ENCODE measurements at places on chromosomes 11 and 22.

- no peak for DNase-seq
These were observed 11.6 kb downstream of the SREBF2 start for GRCh38 chr22:41844513-41844912.

DNA sequence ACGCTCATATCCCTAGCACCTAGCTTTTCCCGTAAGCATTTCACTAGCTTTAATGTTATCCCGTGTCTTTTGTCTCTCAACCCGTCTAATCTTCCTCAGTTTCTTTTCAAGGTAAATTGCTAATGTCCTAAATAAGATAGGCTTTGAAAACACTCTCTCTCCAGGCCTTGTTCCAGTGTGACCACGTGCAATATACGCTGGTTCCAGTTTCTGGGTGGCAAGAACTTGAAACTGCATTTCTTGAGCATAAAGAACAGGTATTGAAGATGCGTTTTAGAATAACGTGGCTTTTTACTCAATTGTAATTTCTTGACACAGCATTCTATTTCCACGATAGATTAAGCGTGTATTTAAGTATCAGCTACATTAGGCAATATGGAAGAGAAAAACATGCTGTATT is 1.1 kb downstream of the CDC45 start:
- DNase-seq, result no peak

GRCh38 chr22:23698094-23698493 is 7.3 kb downstream of the RGL4 start:
- no peak for DNase-seq

GRCh38 chr22:22058633-22059290 is 76.2 kb upstream of the TOP3B start:
- DNase-seq, result no peak

GRCh38 chr11:86138958-86139357 is 70.1 kb upstream of the PICALM start:
- DNase-seq, result no peak

GRCh38 chr11:44011797-44012196 is 36.0 kb upstream of the ACCSL start:
- DNase-seq, result no peak

- no peak for DNase-seq
These were observed 24.2 kb downstream of the C22orf31 start for GRCh38 chr22:29037340-29037932.

GRCh38 chr11:114280696-114281095 is 15.5 kb upstream of the NNMT start:
- DNase-seq, result no peak

- DNase-seq, result peak; percentile 23
These were observed 31.7 kb upstream of the ABCC8 start for GRCh38 chr11:17508306-17508705.

GRCh38 chr11:112113539-112114457 is 27.1 kb downstream of the SDHD start:
- no peak for DNase-seq

GRCh38 chr11:123551079-123551478 is 103.3 kb downstream of the SCN3B start:
- DNase-seq, result no peak

DNA sequence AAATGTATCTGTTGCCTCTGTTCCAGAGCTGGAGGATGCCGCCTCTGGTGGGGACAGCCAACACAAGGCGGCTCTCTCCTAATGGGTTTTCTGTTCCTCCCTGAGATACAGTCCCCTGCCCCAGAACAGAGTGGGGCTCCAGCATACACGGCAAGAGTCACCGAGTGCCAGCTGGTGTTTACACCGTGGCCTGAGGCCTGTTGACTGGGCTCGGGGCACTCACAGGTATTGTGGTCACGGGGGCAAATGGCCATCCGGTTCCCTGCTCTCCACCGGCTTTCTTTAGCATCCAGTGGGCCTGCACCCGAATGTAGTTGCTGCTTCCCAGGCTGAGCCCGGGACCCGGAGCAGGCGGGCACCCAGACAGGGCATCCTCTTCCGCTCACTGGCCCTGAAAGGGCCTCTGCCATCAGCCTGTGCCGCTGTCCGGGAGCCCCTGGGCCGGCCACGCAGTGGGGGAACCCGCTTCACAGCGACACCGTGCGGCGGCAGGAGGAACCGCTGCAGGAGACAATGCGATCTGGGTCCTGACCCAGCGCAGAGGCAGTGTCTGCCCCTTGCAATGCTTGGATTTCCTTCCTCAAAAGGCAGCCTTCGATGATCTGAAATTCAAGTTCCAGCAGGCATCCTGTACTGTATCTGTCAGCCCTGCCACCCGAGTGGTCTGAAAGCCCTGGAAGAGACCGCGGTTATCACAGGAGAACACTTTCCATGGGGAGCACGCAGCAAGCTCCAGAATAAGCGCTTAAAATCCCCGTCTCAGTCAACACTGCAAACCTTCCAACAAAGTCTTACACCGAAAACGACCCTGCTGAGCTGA is 859 bp upstream of the KRTAP5-5 start:
- DNase-seq, result no peak

GRCh38 chr11:124327775-124328174 is 7.8 kb upstream of the OR8D2 start:
- no peak for DNase-seq

- DNase-seq, result no peak
These were observed 132.1 kb upstream of the TTC12 start for GRCh38 chr11:113182288-113182687.

- no peak for DNase-seq
These were observed 63.1 kb downstream of the PIWIL4 start for GRCh38 chr11:94630221-94630620.

GRCh38 chr22:46250783-46251125 is 661 bp upstream of the CDPF1 start:
- no peak for DNase-seq

DNA sequence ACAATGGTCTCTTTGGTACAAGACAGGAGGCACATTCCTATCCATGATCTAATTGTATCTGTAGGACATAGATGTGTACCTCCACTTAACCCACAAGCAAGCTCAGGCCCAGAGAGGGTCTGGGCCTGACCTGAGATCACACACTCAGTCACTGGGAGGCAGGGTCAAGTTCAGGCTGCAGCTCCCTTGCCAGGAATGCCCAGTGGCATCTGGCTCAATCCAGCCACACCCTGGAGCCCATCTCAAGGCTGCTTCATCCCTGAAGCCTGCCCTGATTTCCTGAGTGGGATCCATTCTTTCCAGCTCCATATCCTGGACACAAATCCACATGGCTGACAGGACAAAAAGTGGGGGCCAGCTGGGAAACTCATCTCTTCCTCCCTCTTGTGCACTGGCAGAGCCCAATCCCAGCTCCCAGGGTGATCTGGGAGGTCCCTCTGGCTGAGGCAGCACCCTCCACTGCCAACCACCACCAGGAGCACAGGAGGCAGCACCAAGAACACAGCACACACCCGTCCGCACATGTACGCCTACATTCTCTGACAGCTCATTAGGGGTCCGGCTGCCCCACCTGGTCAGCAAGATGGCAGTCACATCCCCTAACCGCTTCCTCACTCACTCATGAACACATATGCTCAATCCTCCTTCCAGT is 39.2 kb upstream of the KLHL35 start:
- no peak for DNase-seq

DNA sequence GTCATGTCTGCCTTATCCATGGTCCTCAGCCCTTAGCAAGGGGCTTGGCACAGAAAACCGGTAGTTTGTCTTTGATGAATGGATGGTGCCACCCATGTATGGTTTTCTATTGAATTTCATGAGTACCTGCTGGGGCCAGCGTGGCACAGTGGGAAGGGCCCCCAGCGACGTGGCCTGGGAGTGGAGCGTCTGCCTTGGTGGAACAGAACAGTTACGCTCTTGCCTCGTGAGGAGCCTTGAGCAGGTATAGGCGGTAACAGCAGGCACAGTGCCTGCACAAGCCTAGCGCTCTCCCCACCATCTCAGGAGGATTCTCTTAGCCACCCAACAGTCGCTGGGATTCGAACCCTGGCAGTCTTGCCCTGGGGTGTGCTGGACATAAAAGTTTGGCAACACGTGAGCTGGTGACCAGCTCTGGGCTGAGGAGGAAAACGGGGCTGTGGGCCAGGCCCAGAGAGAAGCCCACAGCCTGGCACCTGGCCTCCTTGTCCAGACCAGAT is 3.0 kb upstream of the SSH3 start:
- DNase-seq, result no peak

GRCh38 chr11:72939031-72939430 is 124.8 kb downstream of the ATG16L2 start:
- no peak for DNase-seq

DNA sequence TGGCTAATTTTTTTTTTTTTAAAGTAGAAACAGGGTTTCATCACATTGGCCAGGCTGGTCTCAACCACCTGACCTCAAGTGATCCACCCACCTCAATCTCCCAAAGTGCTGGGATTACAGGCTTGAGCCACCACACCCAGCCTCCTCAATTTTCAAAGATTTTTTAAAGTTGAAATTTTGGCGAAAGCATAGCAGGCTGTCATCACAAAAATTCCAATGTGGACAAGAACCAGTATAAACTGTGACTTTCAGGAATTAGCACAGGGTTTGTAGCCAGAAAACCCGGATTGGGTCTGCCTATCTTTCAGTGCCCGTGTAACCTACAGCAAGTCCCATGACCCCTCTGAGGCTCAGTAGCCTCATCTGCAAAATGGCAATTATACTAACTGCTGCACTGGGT is 80.2 kb downstream of the SGSM3 start:
- DNase-seq, result no peak

- DNase-seq, result no peak
These were observed 8.4 kb upstream of the MMP12 start for GRCh38 chr11:102883141-102883540.

- DNase-seq, result no peak
These were observed 218.8 kb upstream of the B3GAT1 start for GRCh38 chr11:134630861-134631260.

- DNase-seq, result peak; percentile 56
These were observed at the start of gene CFAP300 for GRCh38 chr11:102047305-102047924. Gene CFAP300, plus strand, starts transcription at chr11:102047437. Its CDS starts 34 bp downstream, at chr11:102047471.

DNA sequence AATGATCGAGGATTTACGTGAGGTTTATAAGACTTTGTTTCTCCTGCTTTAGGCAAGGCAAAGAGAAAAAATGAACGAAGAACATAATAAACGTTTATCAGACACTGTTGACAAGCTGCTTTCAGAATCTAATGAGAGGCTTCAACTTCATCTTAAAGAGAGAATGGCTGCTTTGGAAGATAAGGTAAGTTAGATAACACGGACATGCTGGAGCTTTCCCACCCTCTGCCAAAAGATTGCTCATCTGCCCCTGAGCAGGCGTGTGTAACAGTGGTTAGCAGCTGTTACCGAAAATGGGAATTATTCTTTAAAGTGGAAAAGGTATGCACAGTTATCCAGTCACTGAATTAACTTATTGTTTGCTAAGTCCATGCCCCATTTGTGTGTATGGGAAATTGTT is 62.8 kb upstream of the CTTN start:
- DNase-seq, result no peak

- DNase-seq, result peak; percentile 39
These were observed 369.4 kb downstream of the DDX10 start for GRCh38 chr11:109034339-109034696.

- DNase-seq, result no peak
These were observed 56.7 kb downstream of the CTSC start for GRCh38 chr11:88280673-88281316.

DNA sequence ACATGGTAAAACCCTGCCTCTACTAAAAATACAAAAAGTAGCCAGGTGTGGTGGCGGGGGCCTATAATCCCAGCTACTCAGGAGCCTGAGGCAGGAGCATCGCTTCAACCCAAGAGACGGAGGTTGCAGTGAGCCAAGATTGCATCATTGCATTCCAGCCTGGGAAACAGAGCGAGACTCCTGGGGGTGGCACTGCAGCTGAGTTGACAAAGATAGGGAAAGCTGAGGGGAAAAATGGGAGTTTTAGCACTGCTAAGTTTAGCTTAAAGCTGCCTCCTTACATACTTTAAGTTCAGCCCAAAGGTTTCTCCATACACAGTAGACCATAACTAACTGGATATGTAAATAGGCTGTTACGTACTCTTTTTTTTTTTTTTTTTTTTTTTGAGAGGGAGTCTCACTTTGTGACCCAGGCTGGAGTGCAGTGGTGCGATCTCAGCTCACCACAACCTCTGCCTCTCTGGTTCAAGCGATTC is 9.0 kb upstream of the USP28 start:
- no peak for DNase-seq

GRCh38 chr22:24695060-24695459 is 79.5 kb downstream of the PIWIL3 start:
- no peak for DNase-seq

DNA sequence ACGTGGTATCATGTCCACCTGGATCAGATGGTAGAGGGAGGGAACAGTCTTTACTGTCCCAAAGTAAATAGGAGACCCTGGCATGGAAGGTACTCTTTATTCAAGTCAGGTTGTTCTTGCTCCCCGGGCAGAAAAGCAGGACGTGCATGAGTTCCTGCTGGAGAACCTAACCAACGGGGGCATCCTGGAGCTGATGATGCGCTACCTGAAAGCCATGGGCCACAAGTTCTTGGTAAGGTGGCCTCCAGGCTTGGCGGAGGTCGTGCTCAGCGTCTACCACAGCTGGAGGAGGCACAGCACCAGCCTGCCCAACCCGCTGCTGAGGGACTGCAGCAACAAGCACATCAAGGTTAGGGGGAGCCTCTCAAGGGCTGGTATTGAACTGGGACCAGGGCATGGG is 48.7 kb downstream of the CABIN1 start:
- DNase-seq, result no peak

DNA sequence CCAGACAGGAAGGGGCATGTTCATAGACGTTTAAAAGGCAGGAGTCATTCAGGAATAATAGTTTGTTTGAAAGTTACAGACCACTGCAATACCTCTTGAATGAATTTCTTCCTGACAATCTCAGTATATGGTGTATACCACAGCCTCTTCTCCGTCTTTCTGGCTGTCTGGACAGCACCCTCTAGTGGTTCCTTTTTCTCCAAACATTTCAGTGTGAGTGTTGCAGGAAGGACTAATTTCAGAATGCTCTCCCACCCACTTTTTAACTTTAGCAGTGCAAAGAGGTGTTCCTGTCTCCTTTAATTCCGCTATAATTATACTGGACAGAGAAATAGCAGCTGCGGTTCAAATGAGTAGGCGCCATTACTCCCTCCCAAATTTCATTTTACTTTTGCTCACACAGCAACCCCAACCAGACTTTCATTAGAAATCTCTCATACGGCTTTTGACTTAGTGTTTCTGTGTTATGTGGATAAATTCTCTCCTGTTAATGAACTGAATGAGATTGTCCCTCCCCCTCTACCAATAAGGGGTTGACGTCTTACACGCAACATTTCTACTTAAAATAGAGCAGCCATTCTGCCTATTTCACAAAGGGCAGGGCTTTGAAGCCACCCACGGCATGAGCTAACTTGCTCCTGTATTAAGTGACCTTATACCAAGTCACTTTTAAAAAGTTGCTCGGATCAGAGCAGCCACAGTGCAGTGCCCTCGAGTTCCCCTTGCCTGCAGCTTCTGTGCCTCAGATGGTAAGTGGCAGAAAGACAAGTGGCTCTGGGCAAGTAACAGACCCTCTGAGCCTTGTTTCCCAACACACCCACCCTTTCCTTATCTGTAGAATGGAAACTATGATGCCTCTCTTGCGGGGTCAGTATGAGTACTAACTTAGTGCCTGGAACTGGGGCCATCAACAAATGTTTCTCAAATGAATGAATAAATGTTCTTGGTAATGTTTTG is 368.6 kb downstream of the OPCML start:
- peak; percentile 1 for DNase-seq
